Astrocyte of the hippocampus (primary cell): ENCODE measurements at places on chromosomes 13 and 19.

DNA sequence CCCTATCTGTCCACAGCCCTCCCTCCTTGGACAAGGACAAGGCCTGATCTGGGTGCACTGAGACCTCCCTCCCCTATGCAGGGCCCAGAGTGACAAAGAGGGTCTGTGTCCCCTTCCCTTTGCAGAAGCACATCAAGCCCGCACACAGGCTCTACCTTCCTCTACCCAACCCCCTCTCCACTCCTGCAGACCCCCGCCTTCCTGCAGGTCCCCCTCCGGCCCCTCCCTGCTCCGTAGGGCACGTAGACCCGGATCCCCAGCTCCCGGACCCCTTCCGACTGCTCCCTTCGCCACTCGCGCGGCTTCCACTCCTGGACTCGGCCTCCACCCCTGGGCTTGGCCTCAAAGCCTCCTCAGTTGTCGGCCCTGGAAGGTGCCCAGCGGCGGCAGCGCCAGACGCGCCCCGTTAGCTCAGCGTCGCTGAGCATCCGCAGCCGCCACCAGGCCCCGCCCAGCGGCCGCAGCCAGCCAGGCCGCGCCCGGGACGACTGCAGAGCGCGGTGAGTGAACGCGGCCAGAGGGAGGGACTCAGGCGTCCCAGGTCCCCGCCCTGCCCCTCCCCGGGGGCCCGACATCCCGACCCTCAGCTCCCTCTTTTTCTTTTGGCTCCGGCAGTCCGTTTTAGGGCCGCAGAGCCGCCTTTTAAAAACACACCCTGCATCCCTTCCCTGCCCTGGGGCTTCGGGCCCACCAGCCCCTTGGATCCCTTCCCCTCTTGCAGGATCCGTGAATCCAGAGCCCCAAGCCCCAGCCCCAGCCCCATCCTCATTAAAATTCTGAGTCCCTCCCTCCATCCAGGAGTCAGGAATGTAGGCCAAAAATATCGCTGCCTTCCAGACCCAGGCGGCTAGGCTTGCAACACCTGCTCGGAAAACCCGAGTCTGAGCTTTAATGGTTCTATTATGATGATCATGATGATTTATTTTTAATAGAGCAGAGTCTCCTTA is 1.5 kb upstream of the MYADM start:
- peak; percentile 92 for DNase-seq

DNA sequence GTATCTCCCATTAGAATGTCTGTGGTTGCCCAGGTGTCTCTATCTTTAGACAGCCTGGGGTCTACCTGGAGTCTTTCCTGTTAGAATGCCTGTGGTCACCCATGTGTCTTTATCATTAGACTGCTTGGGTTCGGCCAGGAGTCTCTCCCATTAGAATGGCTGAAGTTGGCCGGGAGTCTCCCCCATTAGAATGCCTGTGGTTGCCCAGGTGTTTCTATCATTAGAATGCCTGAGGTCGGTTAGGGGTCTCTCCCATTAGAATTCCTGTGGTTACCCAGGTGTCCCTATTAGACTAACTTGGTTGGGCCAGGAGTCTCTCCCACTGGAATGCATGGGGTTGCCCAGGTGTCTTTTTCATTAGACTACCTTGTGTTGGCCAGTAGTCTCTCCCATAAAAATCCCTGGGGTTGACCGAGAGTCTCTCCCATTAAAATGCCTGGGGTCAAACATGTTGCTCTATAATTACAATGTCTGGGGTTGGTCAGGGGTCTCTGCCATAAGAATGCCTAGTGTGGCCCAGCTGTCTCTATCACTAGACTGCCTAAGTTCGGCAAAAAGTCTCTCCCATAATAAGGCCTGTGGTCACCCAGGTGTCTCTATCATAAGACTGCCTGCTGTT is 1448.7 kb downstream of the UQCRFS1 start:
- DNase-seq: no peak

GRCh38 chr19:7013678-7014077 is 7.6 kb downstream of the MBD3L2B start:
- DNase-seq: peak; percentile 6

DNA sequence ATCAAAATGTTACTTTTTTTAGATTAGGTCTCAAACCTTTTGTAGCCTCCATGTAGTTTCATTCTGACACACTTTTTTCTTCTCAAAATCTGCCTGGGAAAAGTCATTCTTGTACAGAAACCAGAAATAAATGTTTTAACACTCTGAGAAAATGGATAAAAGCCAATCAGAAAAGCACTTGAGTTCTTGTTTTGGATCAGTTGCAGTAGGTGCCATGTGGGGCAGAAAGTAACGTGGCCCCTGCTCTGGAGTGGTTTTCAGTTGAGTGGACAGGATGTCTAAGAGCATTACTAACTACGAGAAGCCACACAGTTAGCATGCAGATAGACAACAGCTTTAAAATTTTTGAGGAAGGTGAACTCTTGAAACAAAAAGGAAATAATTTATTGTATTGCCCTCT is 19.1 kb downstream of the GPR183 start:
- DNase-seq: peak; percentile 15

DNA sequence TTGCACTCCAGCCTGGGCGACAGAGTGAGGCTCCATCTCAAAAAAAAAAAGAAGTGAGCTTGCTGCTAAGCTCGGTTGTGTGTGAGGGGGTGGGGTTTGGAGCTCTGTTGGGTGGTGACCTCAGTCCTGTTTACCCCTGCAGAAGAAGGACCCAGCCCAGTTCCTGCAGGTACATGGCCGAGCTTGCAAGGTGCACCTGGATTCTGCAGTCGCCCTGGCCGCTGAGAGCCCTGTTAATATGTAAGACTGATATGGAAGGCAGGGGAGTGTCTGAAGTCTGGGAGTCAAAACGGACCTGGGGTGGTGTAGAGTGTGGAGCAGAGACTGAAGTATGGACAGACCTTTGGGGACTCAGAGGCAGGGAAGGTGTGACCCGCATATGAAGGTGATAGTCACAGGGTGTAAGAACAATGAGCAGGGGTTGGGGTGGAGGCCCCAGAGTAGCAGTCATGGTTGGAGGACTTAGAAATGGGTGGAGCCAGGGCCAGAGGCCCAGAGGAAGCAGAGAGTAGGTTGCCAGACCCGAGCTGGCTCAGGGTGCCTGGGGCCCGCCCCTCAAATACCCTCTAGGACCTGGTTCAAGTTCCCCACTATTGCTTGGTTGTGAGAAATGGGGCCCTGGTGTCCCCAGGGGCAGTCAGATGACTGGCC is 13.2 kb downstream of the CLASRP start:
- no peak for DNase-seq

DNA sequence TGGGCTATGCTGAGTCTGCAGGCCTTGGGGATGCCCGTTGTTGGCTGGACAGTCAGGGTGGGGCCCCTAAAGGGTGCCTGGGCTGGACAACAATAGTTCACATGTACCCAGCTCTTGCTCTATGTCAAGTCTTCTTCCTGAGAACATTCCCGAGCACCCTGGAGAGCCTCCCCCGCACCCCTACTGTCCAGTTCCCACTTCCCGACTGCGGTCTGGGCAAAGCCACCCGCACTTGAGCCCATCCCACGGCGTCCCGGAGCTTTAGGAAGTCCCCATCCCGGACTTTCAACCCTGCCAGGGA is 1.1 kb upstream of the MPND start:
- no peak for DNase-seq

- DNase-seq: peak; percentile 72
Measured at GRCh38 chr19:11152318-11153062, 3.1 kb downstream of the SPC24 start.

DNA sequence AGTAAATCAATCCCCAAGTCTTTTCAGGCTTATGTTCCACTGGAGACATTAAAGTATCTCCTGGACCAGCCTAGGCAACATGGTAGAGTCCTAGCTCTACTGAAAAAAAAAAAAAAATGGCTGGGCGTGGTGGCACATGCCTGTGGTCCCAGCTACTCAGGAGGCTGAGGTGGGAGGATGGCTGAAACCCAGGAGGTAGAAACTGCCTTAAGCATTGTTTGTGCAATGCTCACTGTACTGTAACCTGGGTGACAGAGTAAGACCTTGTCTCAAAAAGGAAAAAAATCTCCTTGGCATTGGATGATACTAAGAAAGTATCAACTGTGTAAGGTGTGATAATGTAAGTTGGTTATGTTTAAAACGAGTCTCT is 8.8 kb downstream of the KLK8 start:
- DNase-seq: no peak

GRCh38 chr19:34490141-34490766 is 8.7 kb downstream of the WTIP start:
- no peak for DNase-seq

GRCh38 chr13:99153219-99153618 is 47.4 kb upstream of the UBAC2 start:
- DNase-seq: peak; percentile 39

DNA sequence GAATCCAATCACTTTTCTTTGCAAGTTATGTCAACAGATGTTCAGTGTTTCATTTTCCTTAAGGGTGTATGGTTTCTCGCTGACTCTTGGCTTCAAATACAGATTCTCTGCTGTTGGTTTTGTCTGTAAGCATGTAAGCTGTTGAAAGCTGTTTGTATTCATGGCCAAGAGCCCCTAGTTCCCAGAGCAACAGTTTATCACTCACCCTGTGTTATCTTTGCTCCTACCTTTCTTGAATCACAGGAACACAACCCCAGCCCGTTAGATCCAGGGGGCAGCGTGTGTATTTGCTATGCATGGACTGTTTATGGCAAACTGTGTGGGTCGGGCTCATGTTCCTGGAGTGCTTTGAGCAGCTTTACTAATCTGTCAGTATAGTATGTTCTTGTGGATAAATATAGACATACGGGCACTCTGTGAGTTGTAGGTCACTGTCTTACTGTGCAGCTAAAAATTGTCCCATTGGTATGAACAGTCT is 28.9 kb downstream of the FRY start:
- DNase-seq: no peak

DNA sequence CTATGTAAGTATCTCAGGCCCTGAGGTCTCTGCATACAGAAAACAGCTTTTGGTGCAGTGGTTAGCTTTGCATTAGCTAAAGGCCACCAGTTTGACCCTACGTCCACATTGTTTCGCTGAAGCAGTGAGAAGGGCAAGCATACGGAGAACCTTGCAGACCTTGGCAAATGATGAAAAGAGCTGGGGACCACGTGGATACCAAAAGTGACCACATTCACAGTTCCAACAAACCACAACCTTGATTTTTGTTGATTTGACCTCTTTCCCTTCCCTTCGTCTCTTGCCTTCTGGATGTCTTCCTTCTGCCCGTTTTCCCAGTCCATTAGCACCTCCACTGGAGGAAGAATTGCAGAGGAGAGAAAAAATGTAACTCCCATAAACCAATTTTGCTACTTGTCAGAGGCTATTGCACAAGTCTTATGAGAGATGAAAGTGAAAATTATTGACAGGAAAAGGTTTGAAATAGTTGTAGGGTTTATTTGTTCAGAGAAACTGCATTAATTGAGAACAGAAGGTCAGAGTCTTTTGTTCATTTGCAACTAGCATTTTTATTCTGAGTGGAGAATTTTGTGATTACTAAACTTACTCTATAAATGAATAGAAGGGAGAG is 293.9 kb upstream of the HTR2A start:
- peak; percentile 61 for DNase-seq

DNA sequence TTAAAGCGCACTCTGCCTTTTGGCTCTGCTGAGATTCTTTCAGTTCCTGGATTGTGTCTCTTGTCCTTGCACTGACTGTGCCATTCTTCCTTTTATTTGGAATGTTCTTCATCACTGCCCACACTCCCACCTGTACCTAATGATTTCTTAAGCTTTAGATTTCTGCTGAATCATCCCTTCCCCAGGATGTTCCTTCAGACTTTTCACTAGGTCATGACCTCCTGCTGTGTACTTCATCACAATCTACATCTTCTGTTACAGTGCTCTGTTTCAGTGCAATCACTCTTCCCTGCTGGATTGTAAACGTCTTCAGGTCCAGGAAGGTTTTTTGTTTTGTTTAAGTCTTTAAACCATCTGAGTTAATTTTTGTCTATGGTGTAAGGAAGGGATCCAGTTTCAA is 281.0 kb downstream of the ATP8A2 start:
- DNase-seq: no peak

DNA sequence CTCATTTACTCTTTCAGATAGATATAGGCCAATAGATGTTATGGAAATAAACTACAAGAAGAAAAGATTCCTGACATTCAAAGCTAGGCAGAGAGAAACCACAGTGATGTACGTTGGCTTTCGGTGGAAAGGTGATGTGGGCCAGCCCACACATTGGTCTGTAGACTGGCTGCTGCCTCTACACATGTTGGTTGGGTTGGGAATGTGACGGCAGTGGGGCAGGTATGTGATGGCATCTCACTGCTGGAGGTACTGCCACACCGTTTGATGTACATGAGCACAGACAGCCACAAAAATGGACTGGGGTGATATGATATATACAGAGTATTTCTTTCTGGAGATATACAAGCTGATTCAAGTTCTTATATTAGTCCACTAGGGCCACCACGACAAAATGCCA is 69.4 kb downstream of the C13orf42 start:
- no peak for DNase-seq

DNA sequence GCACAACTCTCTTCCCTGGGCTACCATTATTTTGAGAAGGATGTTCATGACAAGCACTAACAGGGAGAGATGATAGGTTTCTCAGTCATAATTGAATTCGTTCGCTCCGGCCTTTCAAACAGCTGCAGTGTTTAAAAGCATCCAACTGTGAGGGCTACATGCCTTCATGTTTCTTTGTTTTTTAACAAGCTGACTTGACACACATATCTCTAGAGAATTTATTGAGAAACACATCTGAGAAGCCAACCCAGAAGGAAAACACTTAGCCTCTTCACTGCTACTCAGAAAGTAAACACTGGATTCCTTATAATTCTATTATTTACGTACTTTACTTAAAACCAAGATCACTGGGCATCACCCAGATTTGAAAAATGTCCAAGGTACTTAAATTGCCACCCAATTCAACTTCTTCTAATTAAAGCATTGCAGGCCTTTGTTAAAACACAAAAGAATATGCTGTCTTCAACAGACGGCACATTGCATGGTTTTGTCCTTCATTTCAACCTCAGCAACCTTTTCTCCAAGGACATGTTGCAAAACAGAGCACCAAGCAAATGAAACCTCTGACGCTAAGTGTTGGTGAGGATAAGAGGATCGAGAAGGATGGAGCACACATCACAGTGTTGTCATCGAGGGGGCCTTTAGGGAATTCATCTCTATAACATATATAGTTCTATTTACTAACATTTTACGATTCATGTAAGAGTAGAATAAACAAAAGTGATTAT is 75.8 kb downstream of the TBC1D4 start:
- peak; percentile 23 for DNase-seq

GRCh38 chr19:4357095-4357797 is 13.9 kb downstream of the MPND start:
- DNase-seq: no peak

GRCh38 chr13:95341441-95341840 is 40.2 kb upstream of the ABCC4 start:
- peak; percentile 87 for DNase-seq

DNA sequence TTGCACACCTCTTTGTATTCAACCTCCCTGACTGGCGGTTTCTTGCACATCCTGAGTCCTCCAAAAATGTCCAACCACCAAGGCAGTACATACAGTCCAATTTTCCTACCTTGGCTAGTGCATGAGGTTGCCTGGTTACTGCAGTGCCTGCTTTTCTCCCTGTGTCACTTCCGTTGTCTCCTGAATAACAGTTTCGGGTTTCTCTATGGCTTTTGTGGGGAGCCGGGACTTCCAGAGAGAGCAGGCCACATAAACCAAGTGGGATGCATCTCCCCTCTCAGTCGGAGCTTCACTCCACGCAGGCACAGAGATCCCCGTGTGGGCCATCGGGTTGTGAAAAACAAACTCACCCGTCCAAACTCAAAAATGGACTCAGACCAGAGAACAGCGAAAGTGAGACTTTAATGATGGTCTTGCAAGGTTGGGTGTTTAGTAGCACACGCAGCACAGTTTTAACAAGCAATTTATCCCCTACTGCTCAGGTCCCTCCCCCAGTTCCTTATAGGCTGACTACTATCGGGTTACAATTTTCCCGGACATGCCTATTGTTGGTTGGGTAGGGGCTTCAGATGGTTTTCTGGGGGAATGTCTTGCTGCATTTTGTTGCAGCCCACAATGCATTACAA is 173.1 kb downstream of the POU4F1 start:
- no peak for DNase-seq
